Fibroblast of lung (primary cell): ENCODE measurements at places on chromosomes 7 and 10. TPM values are rescaled to one million over a fixed set of nuclear protein-coding genes. Genes with fewer than 3 reads are reported as not detected.

- DNase-seq, result peak; percentile 85
- H3K27me3 ChIP-seq, result no peaks in the 10 kb centered on the region
- H3K36me3 ChIP-seq, result no peaks in the 10 kb centered on the region
- H3K27ac ChIP-seq, result no peak overlapping the region
- H3K4me1 ChIP-seq, result no peaks in the 10 kb centered on the region
Measured at GRCh38 chr7:70477036-70478010, 654.6 kb upstream of the GALNT17 start.

- no peaks in the 10 kb centered on the region for H3K4me1 ChIP-seq
- DNase-seq, result no peak
- no peak overlapping the region for H3K4me3 ChIP-seq
Measured at GRCh38 chr10:127435246-127435645, 113.9 kb upstream of the NPS start.

GRCh38 chr7:133945497-133945896, 181.6 kb upstream of the LRGUK start:
- H3K27ac ChIP-seq, result no peak overlapping the region
- DNase-seq, result peak; percentile 76
- H3K4me3 ChIP-seq, result no peak overlapping the region
- H3K27me3 ChIP-seq, result no peaks in the 10 kb centered on the region

GRCh38 chr7:152886579-152887117, 127.1 kb downstream of the ACTR3B start:
- no peak overlapping the region for H3K27ac ChIP-seq
- DNase-seq, result no peak
- no peaks in the 10 kb centered on the region for H3K27me3 ChIP-seq
- no peaks in the 10 kb centered on the region for H3K4me1 ChIP-seq
- H3K36me3 ChIP-seq, result no peaks in the 10 kb centered on the region

GRCh38 chr7:73833251-73833919, 2.6 kb downstream of the CLDN4 start:
- no peak for DNase-seq
- H3K27me3 ChIP-seq, result no peaks in the 10 kb centered on the region
- H3K4me1 ChIP-seq, result peaks cover 7% of the 10 kb centered on the region
- H3K4me3 ChIP-seq, result no peak overlapping the region
- H3K27ac ChIP-seq, result no peak overlapping the region

- no peak overlapping the region for H3K4me3 ChIP-seq
- no peak for DNase-seq
- no peaks in the 10 kb centered on the region for H3K27me3 ChIP-seq
- no peak overlapping the region for H3K27ac ChIP-seq
- no peaks in the 10 kb centered on the region for H3K36me3 ChIP-seq
Measured at GRCh38 chr10:129483430-129484010, 16.5 kb downstream of the MGMT start.

DNA sequence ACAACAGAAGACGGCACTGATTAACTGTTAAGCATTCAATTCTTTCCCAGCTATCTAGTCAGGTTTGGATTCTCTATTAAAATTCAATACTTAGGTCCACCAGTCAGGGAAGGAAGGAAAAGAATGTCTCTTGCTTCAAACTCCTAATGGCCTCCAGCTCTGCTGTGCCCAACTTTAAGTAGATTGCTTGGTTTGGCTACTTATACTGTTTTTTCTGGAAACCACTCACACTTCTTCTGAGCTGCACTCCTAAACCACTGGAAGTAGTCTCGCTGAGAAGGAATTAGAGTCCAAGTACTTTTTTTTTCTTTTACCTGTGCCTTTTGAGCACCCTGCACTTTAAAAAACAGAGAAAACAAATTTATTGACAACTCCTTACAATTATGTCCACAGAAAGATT, 26.7 kb upstream of the COL1A2 start:
- H3K36me3 ChIP-seq, result no peaks in the 10 kb centered on the region
- DNase-seq, result peak; percentile 91
- H3K27me3 ChIP-seq, result no peaks in the 10 kb centered on the region
- peak overlapping the region; percentile 63 for H3K27ac ChIP-seq
- H3K4me3 ChIP-seq, result no peak overlapping the region
- peaks cover 3% of the 10 kb centered on the region for H3K4me1 ChIP-seq

DNA sequence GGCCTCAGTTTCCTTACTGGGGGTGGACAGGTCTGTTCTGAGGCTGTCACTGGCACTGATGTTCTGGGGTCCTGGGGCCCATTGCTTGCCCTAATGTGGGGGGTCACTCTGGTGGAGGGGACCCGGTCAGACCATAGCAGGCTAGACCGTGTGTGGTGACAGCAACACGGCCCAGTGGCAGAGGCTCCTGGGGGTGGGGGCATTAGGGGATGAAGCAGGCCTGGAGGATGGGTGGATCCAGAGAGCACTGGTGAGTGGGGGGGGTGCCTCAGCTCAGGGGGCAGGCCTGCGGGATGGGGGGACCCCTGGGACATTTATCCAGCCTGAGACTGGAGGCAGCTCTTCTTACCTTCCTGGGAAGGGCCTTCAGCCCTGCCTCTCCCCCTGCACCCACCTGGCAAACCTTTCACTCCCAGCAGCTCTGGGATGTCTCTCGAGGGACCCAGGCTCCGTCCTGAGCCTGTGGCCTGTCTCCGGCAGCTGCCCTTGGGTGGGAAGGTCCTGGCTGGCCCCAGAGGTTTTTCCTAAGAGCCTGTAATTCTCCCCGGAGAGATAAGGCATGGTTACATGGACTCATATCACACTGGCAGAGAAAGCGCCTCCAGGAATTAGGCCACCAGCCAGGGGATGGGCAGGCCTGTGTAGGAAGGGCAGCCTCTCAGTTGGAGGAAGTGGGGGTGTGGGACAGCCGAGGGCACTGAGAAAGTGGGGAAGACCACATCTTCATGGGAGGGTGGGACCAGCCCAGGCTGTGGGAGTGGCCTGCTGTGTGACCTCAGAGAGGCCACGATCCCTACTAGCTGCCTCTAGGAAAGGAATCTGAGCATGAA, 147.7 kb downstream of the UBE2H start:
- H3K4me1 ChIP-seq, result no peaks in the 10 kb centered on the region
- H3K27me3 ChIP-seq, result no peaks in the 10 kb centered on the region
- no peak overlapping the region for H3K4me3 ChIP-seq

- no peak overlapping the region for H3K27ac ChIP-seq
- H3K36me3 ChIP-seq, result no peaks in the 10 kb centered on the region
- no peak for DNase-seq
- peaks cover 1% of the 10 kb centered on the region for H3K4me1 ChIP-seq
- H3K4me3 ChIP-seq, result no peak overlapping the region
Measured at GRCh38 chr7:100595188-100595587, 7.0 kb upstream of the PCOLCE start.

The YKT6 gene
- total RNA-seq, result 59.8 and 90.0 TPM in 2 replicates

The TDRD1 gene
- total RNA-seq, result 0.26 TPM in 1 of 2 replicates, not detected in the other

The WDFY4 gene
- total RNA-seq, result under 0.01 and 0.66 TPM in 2 replicates
